ENCODE measurements at places on chromosomes 7 and 10.

- DNase-seq = no peak
Observed at GRCh38 chr10:106609470-106610266, 554.8 kb downstream of the SORCS1 start.

DNA sequence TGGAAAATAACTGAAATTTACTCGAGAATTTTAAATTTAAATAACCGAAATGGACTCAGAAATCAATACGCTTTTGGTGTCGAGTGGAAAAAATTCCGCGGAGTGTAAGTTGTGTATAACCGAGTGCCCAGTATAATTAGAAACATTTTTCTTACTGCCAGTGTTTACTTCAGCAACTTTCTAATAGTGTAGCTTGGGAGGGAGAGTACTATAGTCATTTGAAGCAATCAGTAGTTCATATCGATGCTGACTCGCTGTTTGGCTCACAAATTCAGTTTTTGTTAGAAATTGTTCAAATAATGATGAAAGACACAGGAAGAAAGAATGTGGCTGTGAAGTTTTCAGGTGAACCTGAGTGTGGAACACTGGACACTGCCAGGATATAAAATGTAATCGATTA is 658.6 kb upstream of the FOXK1 start:
- DNase-seq = no peak

GRCh38 chr10:11936389-11937152 is 106.0 kb downstream of the UPF2 start:
- no peak for DNase-seq

DNA sequence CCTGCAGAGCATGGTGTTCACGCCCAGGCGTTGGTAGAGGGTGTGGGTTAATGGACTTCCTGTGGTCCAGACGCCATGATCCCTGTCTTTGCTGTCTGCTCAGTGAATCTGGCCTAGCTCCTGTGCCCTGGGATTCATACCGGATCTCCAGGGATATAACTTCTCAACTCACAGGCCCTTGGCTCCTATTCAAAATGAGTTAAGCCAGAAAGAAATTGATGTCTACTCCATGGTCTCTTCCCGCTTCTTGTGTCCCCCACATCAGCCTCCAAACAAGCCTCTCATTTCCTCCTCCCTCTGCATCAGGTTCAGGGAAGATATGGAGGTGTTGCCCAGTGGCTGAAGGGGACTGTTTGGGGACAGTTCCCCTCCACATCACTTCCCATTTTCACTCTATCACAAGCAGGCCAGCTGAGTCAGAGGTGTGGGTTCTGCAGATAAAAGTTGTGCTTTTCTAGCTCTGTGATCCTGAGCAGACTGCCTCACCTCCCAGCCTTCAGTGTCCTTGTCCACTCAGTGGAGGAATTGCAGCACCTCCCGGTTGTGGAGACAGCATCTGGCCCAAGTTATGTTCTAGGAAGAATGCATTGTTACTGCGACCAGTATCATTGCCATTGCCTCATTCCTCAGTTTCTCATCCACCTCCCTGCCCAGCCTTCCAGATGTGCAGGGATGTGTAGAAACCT is 22.5 kb downstream of the AKR1E2 start:
- DNase-seq = no peak

DNA sequence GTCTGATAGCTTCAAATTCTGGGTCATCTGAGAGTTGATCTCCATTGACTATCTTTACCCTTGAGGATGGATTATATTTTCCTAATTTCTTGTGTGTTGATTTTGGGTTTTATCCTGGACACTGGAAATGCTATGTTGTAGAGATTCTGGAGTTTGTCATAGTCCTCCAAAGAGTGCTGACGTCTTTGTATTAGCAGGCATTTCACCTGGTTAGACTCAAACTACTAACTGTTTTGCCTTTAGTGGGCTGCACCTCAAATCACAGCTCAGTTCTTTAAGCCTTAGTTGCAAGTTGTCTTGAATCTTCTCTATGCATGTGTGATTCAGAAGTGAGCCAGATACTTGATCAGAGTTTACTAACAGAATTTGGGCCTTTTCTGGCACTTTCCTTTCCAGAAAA is 264.3 kb downstream of the RPS24 start:
- no peak for DNase-seq

- no peak for DNase-seq
Observed at GRCh38 chr10:35372329-35372728, 36.0 kb downstream of the CCNY start.

- no peak for DNase-seq
Observed at GRCh38 chr7:19351341-19352304, 206.4 kb upstream of the FERD3L start.

- DNase-seq = peak; percentile 44
Observed at GRCh38 chr10:11851910-11852309, 28.8 kb downstream of the PROSER2 start.

DNA sequence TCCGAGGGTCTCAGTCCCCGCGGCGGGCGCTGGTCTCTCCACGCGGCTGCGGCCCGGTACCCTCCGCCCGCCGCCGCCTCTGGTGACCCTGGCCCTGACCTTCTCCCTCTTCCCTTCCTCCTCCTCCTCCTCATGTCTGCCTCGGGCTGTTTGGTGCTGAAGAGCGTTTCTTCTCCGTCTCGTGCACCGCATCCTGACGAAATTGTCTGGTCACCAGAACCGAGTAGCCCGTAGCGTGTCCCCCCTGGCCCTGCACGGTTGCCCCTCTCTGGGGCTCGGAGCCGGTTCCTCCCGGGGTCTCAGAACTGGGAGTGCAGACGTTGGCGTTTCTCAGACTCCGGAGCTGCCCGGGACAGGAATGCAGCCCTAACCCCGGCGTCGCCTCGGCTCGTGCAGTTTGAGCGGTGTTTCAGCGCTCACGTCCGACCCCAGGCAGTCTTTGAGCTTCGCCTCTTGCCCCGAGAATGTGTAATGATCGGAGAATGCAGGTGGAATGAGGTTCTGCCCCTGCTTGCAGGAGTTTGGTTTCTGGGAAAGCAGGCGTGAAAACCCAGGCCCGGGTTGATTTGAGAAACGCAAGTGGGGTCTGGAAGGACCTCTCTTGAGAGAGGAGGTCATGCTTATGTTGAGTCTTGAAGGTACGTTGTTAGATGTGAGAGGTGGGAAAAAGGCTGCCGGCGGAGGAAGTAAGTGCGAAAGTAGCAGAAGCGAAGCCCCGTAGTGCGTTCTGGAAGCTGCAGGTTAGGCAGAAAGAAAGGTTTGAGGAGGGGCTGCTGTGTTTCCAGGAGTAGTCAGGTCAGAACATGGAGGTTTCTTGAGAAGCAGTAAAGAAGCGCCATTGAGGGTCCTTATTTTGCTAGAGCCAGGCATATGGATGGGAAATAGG is 743 bp downstream of the RBM17 start:
- peak; percentile 69 for DNase-seq

DNA sequence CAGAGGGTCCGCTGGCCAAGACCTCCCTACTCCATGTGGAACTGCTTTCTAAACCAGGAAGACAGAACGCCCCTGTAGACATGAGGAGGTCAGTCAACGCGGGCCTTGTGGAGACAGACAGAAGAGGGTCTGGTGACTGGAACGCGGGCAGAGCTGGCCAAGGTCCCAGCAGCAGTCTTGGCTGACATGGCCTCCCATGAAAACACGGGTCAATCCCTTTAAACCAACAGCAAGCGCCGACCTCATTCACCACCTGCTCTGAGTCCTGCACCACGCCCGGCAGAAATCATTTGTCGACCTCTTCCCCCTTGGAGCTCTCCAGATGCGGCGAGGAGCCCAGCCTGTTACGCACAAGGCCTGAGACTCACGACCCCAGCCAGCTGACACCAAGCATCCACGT is 78.5 kb downstream of the ZRANB1 start:
- no peak for DNase-seq

- DNase-seq = no peak
Observed at GRCh38 chr7:68067845-68068244, 1071.2 kb downstream of the TYW1 start.

DNA sequence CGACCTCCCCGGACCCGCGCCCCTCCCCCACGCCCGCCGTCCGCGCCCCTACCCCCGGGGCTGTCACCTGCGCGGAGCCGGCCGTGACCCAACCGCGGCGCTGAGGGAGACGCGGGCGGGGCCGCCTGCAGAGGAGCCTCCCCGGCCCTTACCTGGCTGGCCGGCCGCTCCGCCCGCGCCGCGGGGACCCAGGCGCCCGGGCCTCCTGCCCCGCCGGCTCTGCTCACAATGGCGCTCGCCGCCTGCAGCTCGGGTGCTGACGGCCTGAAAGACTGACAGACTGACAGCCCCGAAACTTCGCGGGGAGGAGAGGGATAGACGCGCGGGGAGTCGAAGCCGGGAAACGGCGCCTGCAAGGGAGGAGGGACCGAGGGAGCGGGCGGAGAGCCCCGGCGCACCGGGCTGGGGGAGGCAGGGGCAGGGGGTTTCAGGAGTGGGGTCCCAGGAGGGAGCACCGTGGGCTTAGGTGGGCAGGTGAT is 393 bp downstream of the ZNF467 start:
- peak; percentile 79 for DNase-seq

- no peak for DNase-seq
Observed at GRCh38 chr7:140688341-140688740, 8.2 kb upstream of the NDUFB2 start.

GRCh38 chr10:67807855-67808456 is 30.0 kb downstream of the DNAJC12 start:
- no peak for DNase-seq

- no peak for DNase-seq
Observed at GRCh38 chr10:72085864-72086465, 2.4 kb downstream of the SPOCK2 start.

DNA sequence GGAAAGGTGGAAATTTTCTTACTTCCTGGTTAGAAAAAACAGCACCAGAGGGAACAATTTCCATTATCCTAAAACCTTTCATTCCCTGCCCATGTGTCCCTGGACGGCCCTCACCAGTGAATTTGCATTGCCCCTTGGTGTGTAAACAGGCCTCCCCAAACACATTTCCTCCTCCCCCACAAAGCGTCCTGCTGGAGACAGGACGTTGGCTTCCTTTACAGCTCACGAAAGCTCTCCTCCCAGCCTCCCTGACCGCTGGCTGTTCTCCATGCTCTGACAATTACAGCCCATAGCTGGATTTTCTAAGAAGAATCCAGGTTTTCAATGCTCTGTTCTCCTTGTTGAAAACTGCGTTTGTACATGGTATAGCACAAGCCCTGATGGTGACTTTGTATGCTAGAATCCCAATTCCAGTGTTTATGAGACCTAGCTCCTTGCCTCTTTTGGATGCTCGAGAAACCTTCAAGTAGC is 724.2 kb upstream of the CELF2 start:
- DNase-seq = no peak

- no peak for DNase-seq
Observed at GRCh38 chr7:43721193-43721806, 8.0 kb downstream of the COA1 start.

GRCh38 chr10:72328829-72329204 is 25.9 kb downstream of the DNAJB12 start:
- DNase-seq = no peak

DNA sequence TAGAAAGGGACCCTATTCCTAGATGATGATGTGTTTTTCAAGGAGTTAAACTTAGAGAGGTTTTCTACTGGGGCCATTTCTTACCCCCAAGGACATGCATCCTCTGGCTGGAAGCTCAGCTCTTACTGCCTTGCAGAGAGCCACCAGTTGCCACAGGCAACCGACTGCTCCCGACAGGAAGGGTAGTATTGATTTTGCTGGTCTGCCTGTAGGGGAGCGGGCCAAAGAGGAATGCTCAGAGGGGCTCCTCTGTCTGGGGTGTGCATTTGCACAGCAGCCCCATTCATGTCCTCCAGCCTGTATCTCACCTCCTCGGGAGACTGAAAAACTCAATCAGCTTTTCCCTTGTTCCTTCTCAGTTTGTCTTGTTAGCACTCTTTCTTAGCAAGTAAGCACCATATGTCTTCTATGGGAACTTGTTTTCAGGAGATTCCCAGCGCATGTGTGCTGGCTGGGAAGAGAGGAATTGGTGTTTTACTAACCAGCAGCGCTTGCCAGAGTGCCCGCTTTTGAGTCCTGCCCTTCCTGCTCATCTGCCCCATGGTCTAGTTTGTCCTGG is 739.0 kb upstream of the GALNT17 start:
- DNase-seq = no peak

GRCh38 chr10:68848806-68849205 is 21.5 kb downstream of the STOX1 start:
- no peak for DNase-seq

DNA sequence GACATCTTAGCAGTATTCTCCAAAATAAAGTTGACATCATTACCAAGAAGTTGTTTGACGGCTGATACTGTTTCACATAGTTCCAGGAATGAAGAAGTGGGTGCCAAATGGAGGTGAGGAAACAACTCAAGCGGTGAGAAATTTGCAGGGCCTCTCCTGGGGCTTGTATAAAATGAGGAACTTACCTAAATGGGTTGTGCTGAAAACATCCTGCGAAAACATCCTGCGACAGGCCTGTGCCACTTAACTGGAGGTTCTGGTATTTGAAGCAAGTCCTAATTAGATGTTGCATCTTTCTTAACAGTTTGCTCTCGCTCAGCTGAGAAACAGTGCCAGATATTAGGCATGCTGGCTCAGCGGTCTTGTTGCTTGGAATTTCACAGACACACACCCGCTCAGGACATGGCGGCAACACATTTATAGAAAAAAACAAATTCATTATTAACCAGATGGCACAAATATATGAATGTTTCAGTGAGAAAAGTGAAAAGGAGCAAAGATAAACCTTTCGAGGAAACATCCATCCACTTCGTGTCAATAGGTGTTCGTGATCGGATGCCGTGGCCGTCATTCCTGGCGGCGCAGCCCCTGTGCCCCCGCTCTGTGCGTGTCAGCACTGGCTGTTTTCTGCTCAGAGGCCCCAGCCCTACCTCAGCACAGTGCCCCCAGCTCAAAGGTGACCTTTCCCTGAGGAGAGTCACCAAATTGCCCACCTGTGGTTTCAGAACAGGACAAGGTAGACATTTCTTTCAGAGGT is 48.1 kb downstream of the CDC123 start:
- DNase-seq = no peak

DNA sequence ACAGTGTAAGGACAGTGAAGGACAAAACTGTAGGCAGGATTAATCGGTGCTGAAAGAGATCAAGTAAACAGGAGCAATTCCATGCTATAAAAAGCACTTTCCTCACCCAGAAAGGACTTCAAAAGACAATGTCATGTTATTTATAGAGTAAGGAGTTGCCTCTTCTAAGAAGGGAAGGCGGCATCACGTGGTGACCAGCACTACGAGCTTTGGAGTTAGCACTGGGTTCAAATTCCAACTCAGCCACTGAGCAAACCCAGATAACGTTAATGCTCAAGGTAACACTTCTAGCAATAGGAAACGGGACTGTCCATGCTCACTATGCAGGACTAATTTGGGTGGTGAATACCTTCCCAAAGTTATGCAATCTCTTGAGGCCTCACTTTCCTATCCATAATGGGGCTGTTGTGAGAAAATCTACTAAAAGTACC is 715 bp upstream of the PANK1 start:
- DNase-seq = no peak

DNA sequence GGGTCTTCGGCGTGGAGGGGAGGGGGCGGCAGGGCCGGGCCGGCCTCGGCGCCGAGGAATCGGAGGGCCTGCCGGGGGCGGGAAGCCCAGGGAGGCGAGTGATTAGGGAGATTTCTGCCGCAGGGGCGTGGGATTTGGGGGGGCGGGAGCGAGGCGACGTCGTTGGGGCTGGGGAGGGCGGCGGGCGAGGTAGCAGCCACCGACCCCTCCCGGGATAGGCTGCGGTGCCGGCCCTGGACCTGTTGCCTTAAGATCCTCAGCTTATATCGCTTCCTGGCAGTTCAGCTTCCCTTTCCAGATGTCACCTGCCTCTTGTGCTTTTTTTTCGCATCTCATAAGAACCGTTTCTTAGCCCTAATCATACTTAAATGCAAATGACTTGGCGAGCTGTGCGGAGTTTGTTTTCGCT is 655 bp downstream of the LMTK2 start:
- DNase-seq = no peak

GRCh38 chr10:15227611-15228372 is 59.3 kb upstream of the NMT2 start:
- DNase-seq = no peak
